ENCODE measurements at places on chromosomes 7 and 10.

- peak; percentile 24 for DNase-seq
Observed at GRCh38 chr7:114539575-114539974, 125.0 kb downstream of the FOXP2 start.

- DNase-seq = no peak
Observed at GRCh38 chr10:33052263-33052875, 94.3 kb upstream of the ITGB1 start.

DNA sequence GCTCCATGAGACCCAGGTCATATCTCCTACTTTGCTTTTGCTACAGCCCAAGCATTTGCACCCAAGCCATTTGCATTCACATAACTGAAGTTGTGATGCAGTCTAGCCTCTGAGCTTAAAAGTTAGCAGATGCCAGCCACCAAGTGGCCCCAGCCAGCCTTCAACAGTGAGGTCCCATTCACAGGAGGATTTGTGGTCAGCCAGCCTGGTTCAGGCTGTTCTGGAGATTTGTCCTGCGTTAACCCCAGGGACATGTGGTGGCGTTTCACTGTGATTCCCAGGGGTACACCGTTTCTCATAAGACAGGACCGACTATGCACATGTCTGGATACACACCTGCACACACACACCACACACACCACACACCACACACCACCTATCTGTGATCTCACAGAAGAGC is 51.2 kb downstream of the GPR26 start:
- no peak for DNase-seq

- DNase-seq = no peak
Observed at GRCh38 chr7:136533732-136534131, 334.7 kb upstream of the CHRM2 start.

DNA sequence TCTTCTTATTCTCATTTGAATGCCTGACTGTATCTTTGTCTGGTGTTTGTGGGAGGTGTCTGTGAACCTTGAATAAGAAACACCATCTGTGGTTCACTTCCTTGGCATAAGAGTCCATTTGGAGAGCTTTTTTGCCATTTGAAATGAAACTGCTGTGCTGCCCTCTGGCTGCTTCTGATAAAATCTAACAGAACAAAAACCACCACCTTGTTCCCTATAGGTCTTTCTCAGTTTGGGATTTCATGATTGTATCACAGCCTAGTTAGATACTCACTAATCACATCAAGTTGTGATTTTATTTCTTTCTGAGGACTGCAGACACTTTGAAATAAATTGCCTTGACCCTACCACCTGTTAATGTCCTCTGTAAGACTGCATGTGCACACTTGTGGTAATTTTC is 102.7 kb upstream of the FAM13C start:
- peak; percentile 1 for DNase-seq

Measured in NCI-H526 (cell line).